Cerebellum (tissue), 4 donors: ENCODE measurements at places on chromosomes 1 and 21.

- no peak for DNase-seq
Measured at GRCh38 chr1:160565564-160565963, 13.7 kb downstream of the CD84 start.

DNA sequence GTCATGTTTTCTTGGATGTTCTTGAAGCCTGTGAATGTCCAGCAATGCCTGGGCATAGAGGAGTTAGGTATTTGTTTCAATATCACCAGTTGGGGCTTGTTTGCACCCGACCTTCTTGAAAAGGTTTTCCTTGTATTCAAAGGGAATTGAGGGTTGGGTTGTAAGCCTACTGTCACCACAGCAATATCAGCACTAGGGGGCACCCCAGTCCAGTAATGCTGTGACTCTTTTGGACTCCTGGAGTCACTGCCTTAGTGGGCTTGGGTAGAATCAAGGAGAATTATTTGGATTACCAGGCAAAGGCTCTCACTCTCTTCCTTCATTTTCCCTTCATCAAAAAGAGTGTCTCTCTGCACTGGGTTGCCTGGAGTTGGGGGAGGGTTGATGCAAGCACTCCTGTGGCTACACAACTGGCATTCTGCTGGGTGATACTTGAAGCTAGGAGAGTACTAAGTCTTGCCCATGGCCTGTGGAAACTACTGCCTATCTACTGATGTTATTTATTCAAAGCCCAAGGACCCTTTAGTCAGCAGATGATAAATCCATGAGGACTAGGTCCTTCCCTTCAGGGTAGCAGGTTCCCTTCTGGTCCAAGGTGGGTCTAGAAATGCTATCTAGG, 34.5 kb downstream of the OR10R2 start:
- no peak for DNase-seq

DNA sequence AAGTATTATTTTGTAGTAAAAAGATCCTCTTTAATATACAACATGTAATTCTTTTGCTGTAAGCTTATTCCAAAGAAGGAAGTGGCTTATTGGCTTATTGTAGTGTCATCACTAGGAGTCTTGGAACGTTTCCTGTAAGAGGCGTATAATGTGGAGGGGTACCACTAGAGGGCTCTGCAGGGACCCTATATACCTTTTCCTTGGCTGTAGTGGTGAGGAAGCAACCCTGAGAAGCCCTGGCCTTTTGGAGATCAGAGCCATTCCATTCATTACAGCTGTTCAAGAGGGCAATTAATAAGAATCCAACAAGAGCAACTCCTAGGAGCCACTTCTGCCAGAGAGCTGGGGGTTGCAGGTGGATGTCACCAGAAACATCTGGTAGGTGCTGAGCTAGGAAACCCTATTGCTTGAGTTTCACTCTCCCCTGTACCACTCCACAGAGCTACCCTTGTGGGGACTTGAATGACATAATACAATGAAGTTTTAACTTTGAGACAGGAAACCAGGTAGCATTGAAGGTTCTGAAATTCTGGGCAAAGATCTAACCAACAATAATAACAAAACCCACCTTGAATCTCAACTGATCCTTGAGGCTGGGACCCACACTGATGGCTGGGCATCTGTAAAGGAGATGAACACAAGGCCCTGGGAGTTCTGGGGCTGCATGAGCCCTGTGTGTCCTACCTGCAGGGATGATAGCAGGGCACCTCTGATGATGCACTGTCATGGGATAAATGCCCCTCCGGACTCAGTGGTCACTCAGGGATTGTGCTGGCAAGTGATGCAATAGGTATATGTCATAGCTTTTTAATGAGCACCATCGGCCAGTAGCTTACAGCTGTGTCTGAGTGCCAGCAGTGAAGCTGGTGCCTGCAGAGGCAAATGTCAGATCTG, 160.2 kb upstream of the COA6 start:
- DNase-seq = peak; percentile 73

- no peak for DNase-seq
Measured at GRCh38 chr1:7097938-7098592, 312.8 kb downstream of the CAMTA1 start.

DNA sequence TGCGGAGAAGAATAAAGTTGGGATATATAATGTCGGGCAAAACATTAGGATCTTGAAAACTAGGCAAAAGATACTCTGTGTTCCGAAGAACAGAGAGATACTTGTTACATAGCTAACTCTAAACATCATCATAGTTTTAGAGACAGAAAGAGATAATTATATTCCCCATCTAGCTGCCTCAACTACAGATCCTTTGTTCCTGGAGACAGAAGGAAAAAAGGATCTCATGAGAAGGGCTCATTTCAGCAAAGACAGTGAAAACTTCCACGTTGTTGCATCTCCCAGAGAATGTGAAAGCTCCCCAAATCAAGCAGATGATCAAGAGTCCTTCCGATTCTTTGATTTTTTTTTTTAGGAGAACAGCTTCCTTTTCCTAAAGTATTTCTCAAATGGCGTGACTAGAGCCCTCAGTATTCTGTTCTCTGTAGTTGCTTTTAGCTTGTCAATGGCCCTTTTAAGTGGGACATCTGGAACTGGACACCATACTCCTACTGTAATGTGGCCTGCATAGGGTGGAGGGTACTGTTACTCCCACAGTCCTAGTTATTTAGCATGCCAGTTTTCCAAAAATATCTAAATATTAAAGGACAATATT, 1048.2 kb downstream of the TTLL7 start:
- DNase-seq = no peak

GRCh38 chr1:4771721-4772120, 117.3 kb downstream of the AJAP1 start:
- DNase-seq = no peak

DNA sequence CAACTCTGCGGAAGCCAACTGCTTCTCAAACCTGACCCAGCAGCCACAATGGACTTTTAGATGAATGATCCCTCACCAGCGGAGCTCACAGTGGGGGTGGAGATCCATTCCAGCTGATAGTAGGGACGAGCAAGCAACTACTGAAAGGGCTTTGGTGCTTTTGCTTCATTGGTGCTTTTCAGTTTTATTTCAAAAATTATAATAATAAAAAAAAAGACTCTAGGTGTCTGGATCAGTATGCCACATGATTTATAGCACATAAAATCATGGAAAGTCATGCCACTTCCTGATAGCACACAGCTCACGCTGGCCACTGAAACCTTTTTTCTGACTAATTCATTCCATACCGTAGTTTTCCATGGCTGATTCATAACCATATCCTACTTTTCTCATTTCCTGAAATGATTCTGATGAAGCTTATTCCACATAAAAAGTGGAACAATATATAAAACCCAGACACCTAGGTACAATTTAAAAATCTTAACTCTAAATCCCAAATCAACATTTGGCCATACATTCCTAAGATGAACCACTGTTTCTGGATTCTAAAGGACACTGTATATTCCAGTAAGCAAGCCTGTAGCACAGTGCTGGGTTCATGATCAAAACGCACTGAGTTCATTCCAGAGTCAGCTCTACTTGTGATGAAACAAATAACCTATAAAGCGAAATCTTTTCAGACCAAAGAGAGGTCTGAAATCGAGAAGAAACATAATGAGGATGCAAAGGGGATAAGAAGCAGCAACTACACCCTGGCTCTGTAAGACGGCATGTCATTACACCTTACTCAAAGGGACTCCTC, 41.3 kb upstream of the KCNE1 start:
- DNase-seq = no peak

GRCh38 chr1:110412576-110412975, 5.1 kb upstream of the LAMTOR5 start:
- peak; percentile 75 for DNase-seq

DNA sequence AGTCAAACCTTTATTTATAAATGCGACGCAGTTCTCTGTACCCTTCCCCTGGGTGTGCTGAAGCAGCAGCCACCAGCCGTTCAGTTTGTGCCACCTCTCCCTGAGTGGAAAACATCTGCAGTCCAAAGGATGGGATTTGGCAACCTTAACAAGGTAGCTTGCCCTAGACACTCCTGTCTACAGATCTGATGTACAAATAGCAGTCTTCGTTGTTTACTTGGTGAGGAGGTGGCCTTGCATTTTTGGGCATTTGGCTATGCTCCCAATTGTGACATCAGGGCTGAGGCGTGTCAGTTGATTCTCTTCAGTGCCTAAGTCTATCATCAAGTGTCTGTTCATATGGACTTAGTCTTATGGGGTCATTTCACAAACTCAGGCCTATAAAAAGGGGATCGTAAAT, 59.8 kb downstream of the KDM1A start:
- DNase-seq = no peak

GRCh38 chr1:186027621-186028020, 293.4 kb downstream of the HMCN1 start:
- no peak for DNase-seq

GRCh38 chr21:44704636-44705001, 6.8 kb downstream of the TSPEAR start:
- no peak for DNase-seq
